ENCODE measurements at places on chromosomes 7 and 10.

GRCh38 chr7:938546-939185, 15.8 kb downstream of the ADAP1 start:
- no peak for DNase-seq

GRCh38 chr7:5649641-5650040, 131.8 kb downstream of the RNF216 start:
- no peak for DNase-seq

DNA sequence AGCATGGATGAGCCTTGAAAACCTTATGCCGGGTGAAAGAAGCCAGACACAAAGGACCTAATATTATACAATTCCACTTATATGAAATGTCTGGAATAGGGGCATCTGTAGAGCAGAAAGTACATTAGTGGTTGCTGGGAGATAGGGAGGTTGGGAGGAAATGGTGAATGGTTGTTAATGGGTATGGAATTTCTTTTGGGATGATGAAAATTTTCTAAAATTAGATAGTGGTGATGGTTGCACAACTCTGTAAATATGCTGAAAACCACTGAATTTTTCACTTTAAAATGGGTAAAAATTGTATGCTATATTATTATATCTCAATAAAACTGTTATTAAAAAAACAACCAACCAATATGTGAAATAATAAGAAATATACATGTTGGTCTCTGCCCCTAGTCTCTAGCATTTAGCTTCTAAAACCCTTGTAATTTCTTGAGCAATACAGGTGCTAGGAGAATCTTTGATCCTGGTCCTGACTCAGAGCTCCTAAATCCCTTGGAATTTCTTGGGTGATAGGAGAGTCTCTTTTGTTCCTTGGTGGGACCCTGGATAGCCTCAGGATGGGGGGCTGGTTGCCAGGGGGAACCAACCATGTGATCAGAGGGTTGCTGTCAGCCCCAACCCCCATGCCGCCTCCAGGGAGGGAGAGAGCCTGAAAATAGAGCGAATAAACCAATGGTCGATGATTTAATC, 64.0 kb downstream of the TACR2 start:
- DNase-seq, result no peak

- no peak for DNase-seq
These were observed 338.6 kb upstream of the VWC2 start for GRCh38 chr7:49434846-49435245.

- DNase-seq, result no peak
These were observed 219.4 kb downstream of the SEMA3E start for GRCh38 chr7:83429493-83429892.

GRCh38 chr10:103481974-103482531, 3.0 kb upstream of the CALHM3 start:
- DNase-seq, result no peak

- peak; percentile 95 for DNase-seq
These were observed at the start of gene UPF2 for GRCh38 chr10:12042797-12043651. Gene UPF2 (minus strand): TSS chr10:12042809. CDS start chr10:12035423, 7,386 bp downstream.

GRCh38 chr10:15211464-15211979, 43.0 kb upstream of the NMT2 start:
- DNase-seq, result no peak

- DNase-seq, result no peak
These were observed 2.5 kb downstream of the ENTPD1 start for GRCh38 chr10:95758351-95759025.

GRCh38 chr10:127148066-127148932, 48.1 kb downstream of the INSYN2A start:
- DNase-seq, result no peak

DNA sequence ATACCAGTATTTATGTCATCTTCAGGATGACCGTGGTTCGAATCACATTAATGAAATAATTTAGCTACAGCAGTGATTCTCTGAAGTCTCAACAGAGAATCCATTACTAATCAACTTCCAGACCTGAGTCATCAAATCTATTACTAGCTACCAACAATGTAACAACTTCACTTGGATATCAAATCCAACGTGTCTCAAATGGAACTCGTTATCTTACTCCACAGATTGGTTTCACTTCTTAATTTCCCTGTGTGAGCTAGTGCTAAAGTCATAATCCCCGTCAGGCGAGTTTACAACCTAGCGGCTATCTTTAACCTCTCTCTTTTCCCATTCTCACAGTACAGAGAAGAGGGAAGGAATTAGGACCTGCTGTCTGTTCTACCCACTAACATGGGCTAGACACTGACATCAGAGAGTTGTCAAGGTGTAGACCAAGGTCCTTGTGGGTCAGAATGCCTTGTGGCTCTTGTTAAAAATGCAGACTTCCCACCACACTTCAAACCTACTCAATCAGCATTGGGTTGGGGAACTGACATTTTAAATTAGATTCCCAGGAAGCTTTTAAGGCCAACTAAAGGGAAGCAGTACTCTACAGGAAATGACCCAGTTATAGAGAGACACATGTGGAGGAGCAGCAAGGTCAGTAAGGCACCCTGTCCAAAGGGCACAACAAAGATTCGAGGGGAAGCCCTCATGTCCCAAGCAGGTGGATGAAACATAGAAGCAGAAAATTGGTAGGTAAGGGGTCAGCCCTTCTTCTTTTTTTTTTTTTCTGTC, 57.3 kb upstream of the GSAP start:
- no peak for DNase-seq

GRCh38 chr10:75261813-75262705, 26.3 kb upstream of the COMTD1 start:
- no peak for DNase-seq

DNA sequence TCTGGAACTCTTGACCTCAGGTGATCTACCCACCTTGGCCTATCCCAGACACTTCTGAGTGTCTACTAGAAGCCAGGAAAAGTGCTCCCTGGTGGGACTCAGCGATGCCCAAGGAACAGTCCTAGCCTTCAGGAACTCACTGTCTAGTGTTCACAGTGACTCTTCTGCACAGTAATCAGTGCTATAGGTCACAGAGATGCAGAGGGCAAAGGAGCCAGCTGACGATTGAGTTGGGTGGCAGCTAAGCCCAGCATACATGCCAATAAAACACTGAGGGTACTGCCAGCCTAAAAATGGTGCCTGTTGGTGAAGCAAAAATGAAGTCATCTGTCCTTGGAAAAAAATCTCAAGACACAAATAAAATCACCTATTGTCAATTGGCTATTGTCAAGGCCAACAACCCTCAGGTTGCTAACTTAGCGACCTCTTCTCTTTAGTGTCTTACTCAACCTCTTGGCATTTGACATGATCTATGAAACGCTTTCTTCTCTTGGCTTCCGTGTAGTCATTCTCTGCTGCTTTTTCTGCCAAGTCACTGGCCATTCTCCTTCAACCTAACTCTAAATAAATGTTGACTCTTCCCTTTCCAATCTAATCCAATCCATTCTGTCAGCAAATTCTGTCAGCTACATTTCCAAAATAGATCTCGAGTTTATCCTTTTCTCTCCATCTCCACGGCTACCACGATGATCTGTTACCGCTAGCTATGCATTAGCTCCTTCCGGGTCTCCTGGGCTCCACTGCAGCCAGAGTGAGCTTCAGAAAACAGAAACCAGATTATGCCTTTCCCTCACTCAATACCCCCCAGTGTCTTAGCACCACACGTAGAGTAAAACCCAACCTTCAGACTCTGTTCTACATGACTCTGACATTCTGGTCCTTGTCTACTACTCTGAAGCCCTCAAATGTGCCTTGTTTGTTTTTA, 99.2 kb downstream of the ATXN7L1 start:
- no peak for DNase-seq

GRCh38 chr10:97180986-97181385, 4.8 kb downstream of the SLIT1 start:
- no peak for DNase-seq

GRCh38 chr10:56319386-56319785, 41.7 kb downstream of the ZWINT start:
- DNase-seq, result no peak

GRCh38 chr10:16770670-16771069, 46.6 kb downstream of the RSU1 start:
- DNase-seq, result no peak

- DNase-seq, result no peak
These were observed 2.5 kb downstream of the PTER start for GRCh38 chr10:16439295-16439694.

DNA sequence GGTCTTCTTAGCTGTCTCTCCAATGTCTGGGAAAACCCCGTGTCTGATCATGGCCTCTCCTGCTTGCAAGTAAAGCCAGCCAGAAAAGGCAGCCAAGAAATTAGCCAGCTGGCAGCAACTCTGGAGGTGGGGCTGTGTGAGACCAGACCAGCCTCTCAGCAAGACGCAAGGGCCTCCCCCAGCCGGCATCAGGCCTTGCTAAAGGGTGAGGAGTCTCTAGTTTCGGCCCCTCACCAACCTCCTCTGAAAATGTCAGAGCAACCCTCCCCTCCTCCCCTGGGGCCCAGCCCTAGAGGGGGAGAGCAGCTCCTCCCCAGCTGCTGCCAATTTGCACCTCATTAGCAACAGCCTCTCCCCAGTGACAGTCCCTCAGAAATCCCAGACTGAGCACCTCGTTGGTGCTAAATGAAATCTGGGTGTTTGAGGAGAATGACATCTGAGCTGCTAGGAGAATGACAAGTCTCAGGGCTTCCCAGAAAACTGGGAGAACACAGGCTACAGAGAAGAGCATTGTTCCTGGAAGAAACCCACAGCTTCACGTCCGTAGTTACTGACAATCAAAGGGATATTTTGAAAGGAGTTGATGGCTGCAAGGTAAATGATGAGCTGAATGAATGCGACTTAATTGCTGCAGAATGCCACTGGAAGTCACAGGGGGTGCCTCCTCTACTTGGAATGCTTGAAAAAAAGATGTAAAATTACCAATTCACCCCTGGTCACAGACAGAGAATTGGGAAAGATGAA, 25.9 kb downstream of the DGKI start:
- peak; percentile 16 for DNase-seq

DNA sequence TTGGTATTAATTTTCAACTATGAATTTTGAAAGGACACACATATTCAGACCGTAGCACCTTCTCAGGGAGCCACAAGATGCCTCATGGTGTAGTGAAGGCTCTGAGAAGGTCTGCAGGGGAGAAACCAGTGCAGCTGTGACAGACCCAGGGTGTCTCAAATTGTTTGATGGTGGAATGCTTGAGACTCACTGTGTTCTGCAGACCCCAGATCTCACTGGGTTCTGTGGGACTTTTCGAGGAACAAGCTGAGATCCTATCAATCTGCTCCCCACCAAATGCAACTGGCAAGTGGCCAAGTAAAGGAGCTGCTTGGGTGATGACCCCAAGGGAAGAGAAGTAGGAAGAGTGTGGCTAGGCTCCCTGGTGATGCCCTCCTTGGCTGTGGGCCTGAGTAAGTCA, 130.5 kb upstream of the UNC5B start:
- no peak for DNase-seq

DNA sequence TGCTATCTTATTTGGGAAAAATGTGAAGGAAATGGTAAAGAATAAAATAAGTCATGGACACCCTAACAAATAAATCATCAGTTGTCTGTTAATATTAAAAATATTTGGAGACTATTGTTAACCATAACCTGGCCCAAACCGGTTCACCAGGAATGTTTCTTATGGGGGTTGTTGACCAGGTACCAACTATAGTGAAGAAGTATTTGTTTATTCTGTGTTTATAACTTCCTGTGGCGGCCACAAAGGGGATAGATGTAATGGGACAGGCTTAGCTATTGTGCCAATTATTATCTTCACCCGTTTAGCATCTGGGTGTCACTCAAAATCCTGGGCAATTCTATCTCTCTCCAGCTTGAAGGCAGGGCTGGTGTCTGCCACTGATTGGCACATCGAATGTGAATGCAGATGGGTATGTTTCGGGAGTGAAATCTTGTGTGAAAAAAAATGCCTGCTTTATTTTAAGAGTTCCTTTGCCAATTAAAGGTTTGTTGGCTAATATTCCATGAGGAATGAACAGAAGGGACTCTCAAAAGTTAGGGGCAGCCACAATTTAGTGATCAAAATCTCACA, 500.9 kb downstream of the ARL4A start:
- DNase-seq, result no peak

DNA sequence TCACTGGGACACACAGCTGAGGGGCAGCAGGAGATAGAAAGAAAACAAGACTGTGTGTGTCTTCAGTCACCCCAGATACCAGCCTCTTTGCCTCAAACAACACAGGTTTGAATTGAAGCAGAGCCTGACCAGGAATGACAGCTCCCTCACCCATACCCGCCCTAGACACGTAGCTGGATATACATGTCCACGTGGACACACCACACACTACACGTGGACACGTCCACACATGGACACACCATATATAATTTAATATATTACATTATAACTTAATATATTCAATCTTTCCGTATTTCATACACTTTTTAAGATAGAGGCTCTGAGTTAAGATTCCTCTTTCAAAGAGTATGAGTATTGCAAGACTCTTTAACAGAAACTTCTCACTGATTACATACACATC, 11.3 kb downstream of the GDF2 start:
- no peak for DNase-seq

DNA sequence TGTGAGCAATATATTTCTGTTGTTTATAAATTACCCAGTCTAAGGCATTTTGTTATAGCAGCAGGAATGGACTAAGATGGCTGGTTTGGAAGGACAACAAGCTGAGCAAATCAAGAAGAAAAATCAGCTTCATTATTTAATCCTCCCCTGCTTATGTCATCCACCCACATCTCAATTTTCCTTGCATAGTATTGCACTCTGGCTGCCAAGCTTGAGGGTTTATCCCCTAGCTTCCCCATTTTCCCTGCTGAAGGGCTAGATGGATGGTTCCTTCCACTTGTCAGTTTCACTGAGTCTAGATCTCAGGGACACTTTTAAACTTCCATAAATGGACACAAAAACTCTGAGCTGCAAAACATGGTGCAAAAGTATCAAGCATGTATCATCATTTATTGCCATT, 75.2 kb upstream of the LAMB4 start:
- no peak for DNase-seq

DNA sequence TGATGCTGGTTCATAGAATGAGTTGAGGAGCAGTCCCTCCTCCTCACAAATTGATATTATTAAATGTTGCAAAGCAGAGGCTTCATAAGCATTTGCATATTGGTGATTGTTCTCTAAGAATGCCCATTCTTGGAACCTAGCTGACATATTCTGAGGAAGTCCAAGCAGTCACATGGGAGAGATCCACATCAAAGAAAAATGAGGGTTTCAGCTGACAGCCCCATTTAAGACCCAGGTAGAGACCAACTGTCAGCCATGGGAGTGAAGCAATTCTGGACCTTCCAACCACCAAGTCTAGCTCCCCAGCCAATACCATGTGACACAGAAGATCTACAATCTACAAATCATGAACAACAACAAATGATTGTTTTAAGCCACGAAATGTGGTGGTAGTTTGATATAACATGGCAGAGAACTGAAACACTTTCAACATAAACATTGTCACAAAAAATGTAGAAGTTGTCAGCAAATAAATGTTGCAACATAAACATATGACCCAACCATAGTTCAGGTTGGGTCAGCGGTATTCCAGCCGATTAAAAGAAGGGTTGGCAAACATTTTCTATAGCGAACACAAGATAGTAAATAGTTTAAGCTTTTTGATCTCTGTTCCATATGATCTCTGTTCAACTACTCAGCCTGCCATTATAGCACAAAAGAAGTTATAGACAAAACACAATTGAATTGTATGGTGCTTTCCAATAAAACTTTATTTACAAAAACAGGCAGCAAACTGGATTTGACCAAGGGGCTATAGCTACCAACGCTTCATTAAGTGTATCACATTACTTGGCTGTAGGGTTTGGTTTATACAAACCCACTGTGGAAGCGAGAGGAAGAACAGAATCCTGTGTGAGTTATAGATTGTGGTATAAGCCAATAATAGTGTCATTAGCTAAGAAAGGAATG, 41.4 kb upstream of the MPP7 start:
- DNase-seq, result no peak
